Panc1 (cell line): ENCODE measurements at places on chromosomes 1 and 21. TPM values are rescaled to one million over a fixed set of nuclear protein-coding genes. Genes with fewer than 3 reads are reported as not detected.

The BTBD19 gene
- total RNA-seq = 2.6 TPM

The TP73 gene
- total RNA-seq = 4.7 TPM

The B3GALT6 gene
- total RNA-seq = 46.4 TPM

The LRRC71 gene
- 0.77 TPM for total RNA-seq

The OR10T2 gene
- not detected for total RNA-seq

The AGT gene
- 0.87 TPM for total RNA-seq

The GUCA2A gene
- not detected for total RNA-seq

The CHIT1 gene
- total RNA-seq = not detected

The GJB3 gene
- total RNA-seq = 0.15 TPM

The ZNF678 gene
- total RNA-seq = 8.0 TPM

The SLFNL1 gene
- 0.10 TPM for total RNA-seq

The ATXN7L2 gene
- 4.9 TPM for total RNA-seq

The MPL gene
- not detected for total RNA-seq

The KRTAP11-1 gene
- not detected for total RNA-seq

The TRIM62 gene
- 7.4 TPM for total RNA-seq

The PPM1J gene
- total RNA-seq = 0.51 TPM

The SLAMF9 gene
- not detected for total RNA-seq

The RASSF5 gene
- total RNA-seq = 1.6 TPM

The IGSF3 gene
- 9.3 TPM for total RNA-seq

The TESK2 gene
- total RNA-seq = 3.3 TPM

The NHLH1 gene
- total RNA-seq = 0.18 TPM

The CACHD1 gene
- 29.9 TPM for total RNA-seq

The TNNI3K gene
- not detected for total RNA-seq

The KIF26B gene
- 0.33 TPM for total RNA-seq

The NMNAT1 gene
- total RNA-seq = 7.6 TPM

The SPRR4 gene
- not detected for total RNA-seq
